ENCODE measurements at places on chromosomes 13 and 19. TPM values are rescaled to one million over a fixed set of nuclear protein-coding genes. Genes with fewer than 3 reads are reported as not detected.

GRCh38 chr19:39154629-39155100 is 29.1 kb downstream of the PAK4 start:
- no peak for DNase-seq

DNA sequence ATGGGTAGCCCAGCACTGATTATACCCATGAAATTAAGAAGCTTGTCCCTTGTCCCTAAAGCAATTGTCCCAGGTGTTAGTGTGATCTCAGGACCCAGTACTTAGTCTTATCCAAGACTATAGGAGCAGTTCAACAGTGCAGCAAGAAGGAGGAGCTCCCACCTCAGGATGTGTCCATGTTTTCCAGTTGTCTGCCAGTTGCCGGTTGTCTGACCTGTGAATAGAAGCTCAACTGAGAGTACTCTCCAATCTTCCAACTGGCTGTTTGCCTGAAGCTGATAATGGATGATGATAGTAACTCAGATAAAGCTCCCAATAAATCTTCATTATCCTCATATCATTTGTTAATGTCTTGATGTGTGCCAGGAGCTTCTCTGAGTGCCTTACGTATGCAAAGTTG is 107.2 kb upstream of the HTR2A start:
- DNase-seq = peak; percentile 38

DNA sequence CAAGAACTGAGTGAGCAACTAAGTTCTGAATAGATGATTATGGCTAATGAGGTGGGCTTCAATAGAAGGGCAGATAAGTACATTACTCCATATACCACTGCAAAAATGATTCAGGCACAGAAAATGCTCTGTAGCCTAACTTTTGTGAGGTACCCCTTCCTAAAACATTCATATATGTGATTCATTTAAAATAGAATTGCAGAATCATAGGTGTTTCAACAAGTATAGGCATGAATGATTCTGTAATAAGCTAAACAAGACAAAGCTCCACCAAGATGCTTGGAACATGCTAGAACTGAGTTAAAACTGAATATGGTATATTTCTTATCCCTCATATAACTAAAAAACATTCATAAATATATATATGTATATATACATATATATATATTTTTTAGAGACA is 12.1 kb downstream of the KBTBD7 start:
- no peak for DNase-seq

Gene RNF17
- total RNA-seq = not detected

- no peak for DNase-seq
Observed at GRCh38 chr13:113723410-113724015, 35.5 kb upstream of the TMEM255B start.

GRCh38 chr19:18519962-18520847 is 1.7 kb downstream of the ELL start:
- DNase-seq = no peak

- DNase-seq = no peak
Observed at GRCh38 chr13:113566227-113566561, 18.4 kb upstream of the TFDP1 start.

GRCh38 chr19:7522923-7523667 is 671 bp downstream of the MCOLN1 start:
- peak; percentile 60 for DNase-seq

DNA sequence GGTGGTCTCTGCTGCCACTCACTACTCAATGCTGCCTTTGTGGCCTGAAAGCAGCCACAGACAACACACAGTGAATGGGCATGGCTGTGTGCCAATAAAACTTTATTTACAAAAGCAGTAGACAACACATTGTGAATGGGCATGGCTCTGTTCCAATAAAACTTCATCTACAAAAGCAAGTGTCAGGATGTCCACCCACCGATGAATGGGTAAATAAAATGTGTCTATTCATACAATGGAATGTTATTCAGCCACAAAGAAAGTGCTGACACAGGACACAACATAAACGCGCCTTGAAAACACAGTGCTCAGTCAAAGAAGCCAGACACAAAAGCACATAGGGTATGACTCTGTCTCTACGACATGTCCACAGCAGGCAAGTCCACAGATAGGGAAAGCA is 20.1 kb downstream of the ZSCAN5A start:
- DNase-seq = no peak

- no peak for DNase-seq
Observed at GRCh38 chr19:50702871-50703829, 16.5 kb downstream of the SHANK1 start.

- no peak for DNase-seq
Observed at GRCh38 chr19:39557811-39558623, 18.1 kb upstream of the EID2 start.

Gene PLPP2
- total RNA-seq = 272 TPM

GRCh38 chr13:24162604-24163003 is 2.1 kb downstream of the SPATA13 start:
- no peak for DNase-seq

DNA sequence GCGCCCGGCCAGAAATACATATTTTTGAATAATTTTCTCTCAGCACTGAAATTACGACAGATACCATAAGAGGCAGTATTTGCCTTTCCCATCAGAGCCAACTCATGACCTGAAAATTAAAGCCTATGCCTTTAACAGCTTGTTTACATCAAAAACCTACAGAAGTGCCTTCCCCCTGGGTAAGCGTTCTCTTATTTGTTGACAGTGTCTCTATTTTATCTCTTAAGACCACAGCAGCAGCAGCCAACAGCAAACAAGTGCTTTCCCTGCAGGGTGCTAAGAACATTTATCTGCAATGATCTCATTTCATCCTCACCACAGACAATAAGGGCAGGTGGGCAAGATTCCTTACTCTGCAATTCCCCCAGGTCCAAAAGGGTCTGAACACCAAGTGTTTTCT is 6.0 kb downstream of the AKAP8L start:
- DNase-seq = no peak

- no peak for DNase-seq
Observed at GRCh38 chr13:94546061-94546839, 49.7 kb downstream of the TGDS start.

DNA sequence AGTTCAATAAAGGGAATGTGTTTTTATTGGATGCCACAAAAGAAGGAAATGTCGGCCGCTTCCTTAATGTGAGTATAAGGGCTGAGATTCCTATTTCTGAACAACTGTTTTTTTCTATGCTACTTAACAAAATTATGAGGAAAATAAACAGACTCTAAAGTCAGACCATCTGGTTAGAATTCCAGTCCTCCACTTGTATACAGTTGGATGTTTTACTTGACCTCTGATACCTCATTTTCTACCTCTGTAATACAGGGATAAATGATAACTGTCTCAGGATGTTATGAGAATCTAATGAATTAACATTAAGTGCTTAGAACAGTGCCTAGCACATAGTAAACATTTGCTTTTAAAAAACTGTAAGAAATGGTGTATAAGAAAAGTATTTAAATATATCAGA is 7.2 kb upstream of the PHF11 start:
- DNase-seq = no peak

DNA sequence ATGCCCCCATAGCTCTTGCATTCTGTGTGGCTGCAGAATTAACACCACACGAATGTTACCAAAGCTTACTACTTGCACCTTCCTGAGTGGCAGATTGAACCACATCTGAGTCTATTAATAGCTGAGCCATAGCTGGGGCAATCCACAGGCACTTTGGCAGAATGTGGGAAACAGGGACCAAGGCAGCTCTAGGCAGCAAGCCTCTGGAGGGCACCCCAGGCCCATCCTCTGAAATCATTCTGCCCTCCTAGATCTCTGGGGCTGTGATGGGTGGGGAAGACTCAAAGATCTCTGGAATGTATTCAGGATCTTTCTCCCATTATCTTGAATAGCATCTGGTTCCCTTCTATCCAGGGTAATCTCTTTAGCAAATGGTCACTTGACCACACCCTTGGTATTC is 139.3 kb downstream of the TNFRSF19 start:
- DNase-seq = no peak

Gene POLR2I
- total RNA-seq = 82.5 TPM

Gene FGF22
- total RNA-seq = not detected

DNA sequence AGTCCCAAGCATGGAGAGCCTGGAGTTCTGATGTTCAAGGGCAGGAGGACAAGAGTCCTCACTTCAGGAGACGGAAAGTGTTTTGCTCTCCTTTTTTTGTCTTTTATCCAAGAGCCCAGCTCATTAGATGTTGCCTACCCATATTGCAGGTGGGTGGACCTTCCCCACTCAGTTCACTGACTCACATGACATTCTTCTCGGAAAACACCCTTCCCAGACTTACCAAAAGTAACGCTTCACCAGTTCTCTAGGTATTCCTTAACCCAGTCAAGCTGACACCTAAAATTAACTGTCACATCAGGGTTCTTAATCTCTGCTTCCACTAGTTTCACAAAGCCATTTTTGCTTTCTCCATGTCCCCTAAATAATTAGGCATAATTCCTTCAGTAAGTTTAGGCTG is 2215.4 kb upstream of the PCDH20 start:
- DNase-seq = no peak

DNA sequence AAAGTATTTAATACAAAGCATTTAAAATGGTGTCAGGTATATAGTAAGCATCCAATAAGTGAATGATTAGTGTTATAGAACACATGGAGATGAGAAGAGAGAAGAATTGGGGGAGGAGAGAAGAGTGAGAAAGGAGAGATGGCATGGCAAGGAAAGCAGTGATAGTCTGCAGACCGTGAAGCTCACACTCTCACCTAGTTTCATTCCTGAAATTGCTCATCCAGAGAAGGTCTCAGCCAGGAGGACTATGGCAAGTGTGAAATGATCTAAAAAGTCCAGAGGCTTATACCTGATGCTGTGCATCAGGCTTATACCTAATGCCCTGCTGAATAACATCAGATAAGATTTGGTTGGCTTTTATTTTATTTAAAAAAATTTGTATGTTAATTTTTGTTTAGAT is 351.6 kb upstream of the KLF12 start:
- no peak for DNase-seq

DNA sequence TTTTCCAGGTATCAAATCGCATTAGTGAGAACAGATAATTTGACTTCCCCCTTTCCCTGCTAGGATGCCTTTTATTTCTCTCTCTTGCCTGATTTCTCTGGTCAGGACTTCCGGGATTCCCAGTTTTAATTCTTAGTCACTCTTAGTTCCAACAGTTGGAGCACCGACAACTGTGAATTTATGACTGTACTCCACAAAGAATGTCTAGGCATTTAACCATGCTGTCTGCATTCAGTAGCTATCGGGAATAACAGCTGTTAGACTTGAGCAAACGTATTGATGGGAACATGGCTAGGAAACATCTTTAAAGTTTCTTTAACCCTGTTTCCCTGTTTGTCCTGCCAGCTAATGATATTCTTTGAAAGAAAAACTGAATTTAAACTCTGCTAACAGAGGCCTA is 14.1 kb upstream of the SPACA7 start:
- DNase-seq = no peak

DNA sequence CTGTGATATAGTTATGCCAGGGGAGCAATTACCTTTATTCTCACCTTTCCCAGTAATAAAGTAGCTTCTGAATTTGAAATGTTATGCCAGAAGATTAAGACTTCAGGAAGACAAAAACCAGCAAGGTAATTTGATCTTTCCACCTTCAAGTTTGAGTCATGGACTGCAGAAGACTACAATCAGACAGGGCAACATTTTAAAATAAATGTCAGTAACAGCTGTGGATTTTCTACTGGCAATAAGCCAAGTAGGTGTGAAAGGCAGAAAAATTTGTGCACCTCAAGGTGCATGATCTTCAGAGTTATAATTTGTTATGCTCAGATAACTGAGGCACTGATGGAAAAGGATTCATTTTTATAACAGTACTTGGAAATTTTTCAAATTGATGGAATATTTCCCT is 54.9 kb downstream of the SLITRK1 start:
- DNase-seq = no peak

GRCh38 chr19:17720440-17720839 is 1.2 kb downstream of the MAP1S start:
- no peak for DNase-seq

- DNase-seq = no peak
Observed at GRCh38 chr19:52662631-52663030, 24.5 kb upstream of the ZNF83 start.

- peak; percentile 48 for DNase-seq
Observed at GRCh38 chr13:98454389-98454881, 122.5 kb downstream of the STK24 start.

Gene POU2F2
- total RNA-seq = 1.4 TPM

GRCh38 chr13:80314711-80315653 is 25.9 kb downstream of the SPRY2 start:
- no peak for DNase-seq

- no peak for DNase-seq
Observed at GRCh38 chr19:47344425-47344824, 4.7 kb upstream of the DHX34 start.

GRCh38 chr13:43388282-43389034 is 365.1 kb downstream of the DNAJC15 start:
- DNase-seq = no peak

GRCh38 chr19:49440439-49441209 is 703 bp downstream of the SLC17A7 start:
- DNase-seq = no peak

- peak; percentile 33 for DNase-seq
Observed at GRCh38 chr13:105446197-105446596, 1089.3 kb downstream of the EFNB2 start.

Gene PEX11G
- 4.9 TPM for total RNA-seq

DNA sequence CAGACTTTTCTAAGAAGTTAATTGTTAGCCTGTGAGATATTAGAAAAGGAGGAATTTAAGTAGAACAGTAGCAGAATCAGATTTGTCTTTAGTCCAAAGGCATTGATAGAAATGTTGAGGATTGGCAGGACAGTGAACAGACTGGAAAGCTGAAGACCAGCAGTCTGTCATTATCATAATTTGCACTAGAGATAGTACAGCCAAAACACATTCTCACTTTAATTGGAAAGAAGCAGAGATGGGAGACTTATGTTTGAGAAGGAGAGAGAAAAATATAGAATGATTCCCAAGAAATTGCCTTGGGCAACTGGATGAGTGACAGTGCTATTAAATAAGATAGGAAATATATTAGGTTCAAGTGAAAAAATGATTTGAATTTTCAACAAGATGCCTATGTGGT is 755.5 kb downstream of the SLITRK5 start:
- DNase-seq = no peak

Gene TSKS
- total RNA-seq = not detected

Gene METTL21C
- not detected for total RNA-seq

DNA sequence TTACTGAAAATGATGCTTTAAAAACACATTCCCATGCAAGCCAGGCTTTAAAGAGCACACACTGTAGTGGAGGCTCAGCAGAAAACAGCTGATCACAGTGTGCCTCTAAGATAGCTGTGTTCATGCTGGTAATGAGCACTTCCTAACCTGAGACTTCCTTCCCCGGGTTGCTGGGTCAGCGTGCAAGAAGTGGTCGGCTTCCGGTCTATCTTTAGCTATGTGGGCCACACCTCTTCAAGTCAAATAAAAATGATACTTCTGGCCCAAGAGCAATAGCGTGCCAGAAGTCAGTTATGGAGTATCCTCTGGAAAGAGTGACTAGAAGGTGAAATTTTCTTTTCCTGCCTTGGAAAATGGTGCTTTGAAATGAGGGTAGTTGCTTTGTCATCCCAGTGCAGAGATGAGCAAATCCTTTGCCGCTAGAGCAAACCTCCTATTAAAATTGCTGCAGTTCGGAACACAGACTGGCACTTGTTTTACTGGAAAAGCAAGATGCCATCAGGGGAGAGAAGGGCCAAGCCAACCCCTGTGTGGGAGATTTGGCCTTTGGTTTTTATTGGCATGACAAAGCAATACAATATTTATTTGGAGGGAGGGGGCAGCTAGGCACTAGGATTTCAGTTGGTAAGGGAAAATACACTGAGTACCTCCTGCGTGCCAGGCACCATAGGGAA is 64.2 kb downstream of the ARHGAP35 start:
- no peak for DNase-seq

Measured in adrenal gland (tissue), 19 donors.